Effector memory CD4-positive, alpha-beta T cell (primary cell): ENCODE measurements at places on chromosomes 4 and X.

- no peak for DNase-seq
Measured at GRCh38 chrX:74419864-74420195, 1.5 kb upstream of the SLC16A2 start.

DNA sequence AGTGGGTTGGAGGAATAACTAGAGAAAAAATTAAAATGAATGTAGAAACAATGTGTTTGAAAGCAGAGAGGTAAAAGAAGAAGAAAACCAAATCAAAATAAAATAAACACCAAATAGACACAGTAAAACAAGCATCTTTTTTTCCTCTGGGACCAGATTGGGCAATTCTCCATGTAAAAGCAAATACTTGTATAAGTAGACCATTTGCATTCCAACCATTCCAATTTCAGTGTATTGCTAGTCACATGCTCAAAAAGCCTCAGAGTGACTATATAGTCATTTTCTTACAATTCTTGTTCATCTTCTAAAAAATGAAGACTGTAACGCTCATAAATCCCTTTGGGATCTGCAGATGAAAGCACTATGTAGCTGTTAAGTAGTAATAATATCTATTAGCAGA is 969.5 kb downstream of the PCDH18 start:
- DNase-seq = no peak

DNA sequence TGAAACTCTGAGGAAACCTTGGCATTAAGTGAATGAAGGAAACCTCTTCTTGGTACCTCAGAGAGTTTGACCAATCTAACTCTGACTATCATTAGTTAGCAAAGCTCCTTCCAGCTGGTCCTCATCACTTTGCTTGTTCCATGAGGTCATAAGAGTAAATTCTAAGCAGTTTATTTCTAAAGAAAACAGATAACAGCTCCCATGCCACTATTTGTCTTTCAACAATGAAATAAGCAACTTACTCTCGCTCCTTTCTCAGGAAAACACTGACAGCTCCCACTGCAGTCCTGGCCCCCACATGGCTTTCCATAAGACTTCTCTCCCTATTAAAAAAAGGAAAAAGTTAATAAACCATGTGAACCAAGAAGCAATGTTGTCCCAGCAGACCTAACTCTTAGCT is 127.7 kb downstream of the COL4A6 start:
- DNase-seq = no peak

DNA sequence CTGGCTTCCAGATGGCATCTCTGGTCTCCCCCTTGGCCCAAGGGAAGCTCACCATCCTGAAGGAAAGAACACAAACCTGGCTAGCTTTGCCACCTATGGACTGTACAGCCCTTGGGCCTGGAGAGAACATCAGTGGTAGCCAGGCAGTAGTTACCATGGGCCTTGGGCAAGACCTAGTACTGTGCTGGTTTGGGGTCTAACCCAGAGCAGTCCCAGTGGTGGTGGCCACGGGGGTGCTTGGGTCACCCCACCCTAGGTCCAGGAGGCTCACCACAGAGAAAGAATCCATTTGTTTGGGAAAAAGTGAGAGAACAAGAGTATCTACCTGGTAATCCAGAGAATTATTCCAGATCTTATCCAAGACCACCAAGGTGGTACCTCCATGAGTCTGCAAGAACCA is 290.7 kb upstream of the PPP1R2C start:
- no peak for DNase-seq

DNA sequence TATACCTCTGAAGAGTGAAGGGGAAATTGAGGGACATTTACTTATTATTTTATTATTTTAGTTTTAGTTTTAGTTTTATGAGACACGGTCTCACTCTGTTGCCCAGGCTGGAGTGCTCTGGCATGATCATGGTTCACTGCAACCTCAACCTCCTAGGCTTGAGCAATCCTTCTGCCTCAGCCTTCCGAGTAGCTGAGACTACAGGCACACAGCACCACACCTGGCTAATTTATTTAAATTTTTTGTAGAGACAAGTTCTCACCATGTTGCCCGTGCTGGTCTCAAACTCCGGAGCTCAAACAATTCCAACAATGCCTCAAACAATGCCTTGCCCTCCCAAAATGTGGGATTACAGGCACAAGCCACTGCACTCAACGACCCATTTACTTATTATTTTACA is 68.4 kb upstream of the BMP2K start:
- DNase-seq = no peak

DNA sequence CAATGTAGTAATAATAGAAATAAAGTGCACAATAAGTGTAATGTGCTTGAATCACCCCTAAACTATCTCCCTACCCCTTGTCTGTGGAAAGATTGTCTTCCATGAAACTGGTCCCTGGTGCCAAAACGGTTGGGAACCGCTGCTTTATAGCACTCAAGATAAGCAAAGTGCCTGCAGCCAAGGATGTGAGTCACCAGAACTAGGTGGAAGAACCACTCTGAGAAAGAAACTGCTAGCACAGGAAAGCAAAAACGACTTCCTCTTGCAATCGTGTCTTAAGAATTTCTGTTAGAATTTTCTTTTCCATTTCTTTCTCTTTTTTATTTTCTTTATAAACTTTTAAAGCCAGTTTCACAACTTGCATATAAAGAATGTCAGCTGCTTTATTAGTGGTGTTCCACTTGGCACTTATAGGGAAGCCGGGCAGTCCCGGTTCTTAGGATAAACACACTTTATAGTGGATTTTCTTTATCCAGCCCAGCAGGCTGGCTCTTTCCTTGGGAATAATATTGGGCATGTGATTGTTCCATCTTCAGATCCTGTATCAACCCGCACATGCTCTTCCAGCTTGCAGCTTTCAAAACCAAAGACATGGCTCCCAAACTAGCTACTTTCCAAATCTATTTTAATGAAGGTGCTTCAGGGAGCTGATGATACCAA is 32.3 kb upstream of the CXCL8 start:
- DNase-seq = no peak

GRCh38 chr4:40750461-40751258 is 905 bp downstream of the NSUN7 start:
- DNase-seq = no peak

DNA sequence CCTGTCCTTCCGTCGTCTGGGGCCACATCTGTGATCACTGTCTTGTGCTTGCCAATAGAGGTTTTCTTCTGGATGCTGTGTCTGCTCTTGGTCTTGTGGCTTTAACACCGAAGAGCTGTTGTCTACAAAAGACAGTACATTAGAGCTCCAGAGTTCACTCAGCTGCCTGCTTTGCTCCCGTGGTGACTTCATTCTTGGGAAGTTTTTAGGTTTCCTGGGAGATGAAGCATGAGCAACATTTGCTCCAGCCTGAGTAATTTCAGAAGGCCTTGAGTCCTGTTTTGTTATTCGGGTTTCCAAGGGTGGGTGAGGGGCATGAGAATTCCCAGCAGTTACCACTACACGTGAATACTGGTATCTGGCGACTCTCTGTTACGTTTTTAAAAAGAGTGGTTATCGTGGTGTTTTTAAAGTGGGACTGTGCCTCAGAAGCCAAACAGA is 189.2 kb downstream of the SHROOM3 start:
- DNase-seq = no peak

GRCh38 chr4:74440356-74440755 is 4.6 kb upstream of the AREG start:
- no peak for DNase-seq

- no peak for DNase-seq
Measured at GRCh38 chr4:151489462-151490203, 80.7 kb downstream of the FHIP1A start.

DNA sequence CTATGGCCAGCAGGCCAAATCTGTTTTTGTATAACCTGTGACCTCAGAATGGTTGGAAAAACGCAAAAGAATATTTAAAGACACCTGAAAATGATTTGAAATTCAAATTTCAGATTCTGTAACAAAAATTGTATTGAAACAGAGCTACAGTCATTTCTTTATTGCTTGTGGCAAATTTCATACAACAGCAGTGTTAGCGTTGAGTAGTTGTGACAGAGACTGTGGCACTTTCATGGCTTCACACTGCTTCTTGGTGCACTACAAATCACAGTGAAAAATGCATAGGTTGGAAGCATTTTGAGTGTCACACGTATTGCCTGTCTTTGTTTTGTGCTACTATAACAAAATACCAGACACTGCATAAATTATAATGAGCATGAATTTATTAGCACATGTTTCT is 12.2 kb upstream of the PARM1 start:
- no peak for DNase-seq

GRCh38 chr4:172480471-172480870 is 667.3 kb downstream of the GALNTL6 start:
- no peak for DNase-seq

DNA sequence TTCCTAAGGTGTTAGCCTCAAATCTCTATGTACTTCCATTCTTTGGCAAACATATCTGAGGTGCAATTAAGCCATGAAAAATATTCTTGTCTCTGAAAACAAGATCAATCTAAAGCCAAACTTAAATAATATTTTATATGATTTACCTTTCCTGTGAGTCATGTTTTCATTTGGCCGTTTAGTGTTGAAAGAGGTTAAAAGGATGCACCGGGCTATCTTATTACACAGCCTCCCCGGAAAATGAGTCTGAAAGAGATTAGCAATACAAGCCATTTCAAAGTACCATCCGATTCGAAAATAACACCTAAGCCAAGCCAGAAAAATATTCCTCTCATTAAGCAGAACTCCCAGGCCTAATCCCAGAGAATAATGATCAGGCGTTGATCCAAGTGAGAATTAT is 161.5 kb upstream of the EPHA5 start:
- DNase-seq = no peak

DNA sequence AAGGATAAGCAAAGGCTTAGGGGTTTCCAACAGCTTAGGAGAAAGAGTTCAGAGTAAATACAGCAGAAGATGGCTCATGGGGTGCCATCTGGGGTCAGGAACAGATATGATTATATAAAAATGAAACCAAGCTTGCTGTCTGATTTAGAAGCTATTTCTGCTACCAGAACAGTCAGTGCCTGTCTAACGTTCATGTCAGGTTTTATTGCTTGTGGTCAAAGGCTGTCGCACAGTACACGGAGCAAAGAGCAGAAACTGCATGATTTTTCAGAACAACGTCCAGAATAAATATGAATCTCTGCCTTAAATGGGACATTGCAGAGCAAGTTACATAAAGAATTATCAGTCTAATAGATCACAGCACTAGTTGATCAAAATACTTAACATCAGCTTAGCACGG is 17.4 kb downstream of the CETN2 start:
- no peak for DNase-seq

- no peak for DNase-seq
Measured at GRCh38 chr4:119118397-119118796, 17.2 kb upstream of the MYOZ2 start.

DNA sequence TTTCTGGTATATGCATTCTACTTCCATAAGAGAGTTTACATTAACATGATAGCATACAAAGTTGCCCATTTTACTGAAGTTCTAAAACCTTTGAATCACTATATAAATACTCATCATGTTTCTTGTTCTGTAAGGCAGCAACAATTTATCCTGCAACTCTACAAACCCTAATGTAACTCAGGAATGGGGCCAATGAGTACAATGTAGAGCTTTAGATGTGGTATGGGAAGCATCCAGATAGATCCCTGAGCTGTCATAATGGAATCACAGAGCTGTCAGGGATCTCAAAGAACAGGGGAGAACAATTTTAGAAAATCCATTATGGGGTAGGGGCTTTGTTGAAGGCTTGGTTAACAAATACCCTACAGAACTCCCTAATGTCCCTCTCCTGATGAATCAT is 88.5 kb downstream of the DCUN1D4 start:
- no peak for DNase-seq

GRCh38 chrX:97844161-97844560 is 960.5 kb downstream of the RPA4 start:
- no peak for DNase-seq

- no peak for DNase-seq
Measured at GRCh38 chr4:80876810-80877209, 153.7 kb upstream of the BMP3 start.

GRCh38 chr4:12635629-12636028 is 848.5 kb downstream of the RAB28 start:
- no peak for DNase-seq

GRCh38 chrX:132657876-132658275 is 169.0 kb upstream of the MBNL3 start:
- DNase-seq = no peak

DNA sequence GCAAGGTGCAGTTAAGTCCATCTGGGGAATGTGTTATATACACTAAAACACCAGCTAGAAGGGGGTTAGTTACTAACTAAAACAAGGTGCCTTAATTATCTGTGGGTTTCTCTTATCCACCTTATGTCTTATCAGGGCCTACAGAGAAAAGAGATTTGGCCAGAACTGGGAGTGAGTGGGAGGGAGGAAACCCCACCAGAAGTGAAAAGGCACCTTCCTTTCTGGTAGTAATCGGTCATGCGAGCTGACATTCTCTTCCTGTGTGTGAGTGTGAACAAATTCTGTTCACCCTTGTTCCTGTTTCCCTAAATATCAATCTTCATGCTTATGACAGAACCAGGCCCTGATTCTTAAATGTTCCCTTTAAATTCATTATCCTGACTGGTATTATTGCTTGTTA is 43.5 kb downstream of the SRPX2 start:
- no peak for DNase-seq

- no peak for DNase-seq
Measured at GRCh38 chr4:151668689-151669402, 92.0 kb downstream of the GATB start.

DNA sequence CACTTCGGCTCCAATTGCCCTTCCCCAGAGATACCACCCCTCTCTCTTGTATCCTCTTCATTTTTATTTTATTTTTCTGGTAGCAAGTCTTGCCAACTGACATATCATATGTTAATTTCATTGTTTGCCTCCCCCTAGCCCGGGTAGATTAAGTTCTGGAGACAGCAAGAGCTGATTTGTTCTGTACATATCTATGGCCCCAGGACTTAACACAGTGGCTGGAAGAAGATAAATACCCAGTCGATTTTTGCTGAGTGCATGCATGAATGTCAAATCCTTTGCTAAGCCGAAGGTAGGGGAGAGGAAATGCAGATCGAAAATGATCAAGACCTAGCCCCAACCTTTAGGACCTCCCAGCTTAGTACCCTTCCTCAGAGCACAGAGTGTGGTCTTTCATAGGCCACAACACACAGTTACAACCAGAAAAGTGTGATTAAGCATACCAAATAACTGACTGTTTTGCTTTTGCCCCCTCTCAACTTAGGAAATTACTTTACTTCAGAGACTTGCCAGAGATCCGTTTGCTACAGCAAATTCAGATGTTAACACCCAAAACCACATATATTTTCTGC is 58.7 kb upstream of the KLF3 start:
- DNase-seq = no peak

DNA sequence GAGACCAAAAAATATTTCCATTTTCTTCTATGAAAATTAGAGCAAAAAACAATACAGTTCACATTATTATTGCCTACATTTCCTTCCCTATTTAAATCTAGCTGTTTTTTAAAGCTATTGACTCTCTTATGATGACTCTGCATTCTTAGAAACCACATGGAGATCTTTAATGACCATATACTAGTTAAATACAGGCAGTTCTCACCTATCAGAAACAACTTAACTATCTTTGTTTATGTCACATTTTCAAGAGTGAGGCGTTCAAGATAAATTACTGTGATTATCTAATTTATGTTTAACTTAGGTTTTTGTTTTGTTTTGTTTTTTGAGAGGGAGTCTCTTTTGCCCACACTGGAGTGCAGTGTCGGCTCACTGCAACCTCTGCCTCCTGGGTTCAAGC is 3.0 kb downstream of the CISD2 start:
- DNase-seq = no peak

- no peak for DNase-seq
Measured at GRCh38 chrX:134032441-134032840, 47.0 kb upstream of the GPC3 start.
